Karpas-422 (cell line): ENCODE measurements at places on chromosomes 1 and 21. TPM values are rescaled to one million over a fixed set of nuclear protein-coding genes. Genes with fewer than 3 reads are reported as not detected.

The FMOD gene
- total RNA-seq: 2.2 and 3.6 TPM in 2 replicates

DNA sequence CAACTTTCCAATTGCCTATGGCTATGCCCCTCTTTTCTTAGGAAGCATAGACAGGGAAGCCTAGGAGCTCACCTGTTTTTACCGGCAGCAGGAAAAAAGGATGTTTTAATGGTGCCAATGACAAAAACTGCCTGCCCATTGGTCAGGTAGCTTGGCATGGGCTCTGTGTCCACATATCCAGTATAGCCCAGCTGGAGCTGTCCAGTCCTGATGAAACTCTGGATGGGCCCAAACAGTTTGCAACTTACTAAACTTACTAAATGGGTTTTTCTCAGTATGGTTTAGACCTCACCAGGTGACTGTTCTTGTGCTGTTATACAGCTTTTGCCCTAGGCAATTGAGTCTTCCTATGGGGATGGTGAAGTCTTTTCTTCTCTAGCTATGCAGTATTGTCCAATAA, 711.2 kb downstream of the AMY1C start:
- no peak for DNase-seq

The LCE6A gene
- not detected in 2 replicates for total RNA-seq

DNA sequence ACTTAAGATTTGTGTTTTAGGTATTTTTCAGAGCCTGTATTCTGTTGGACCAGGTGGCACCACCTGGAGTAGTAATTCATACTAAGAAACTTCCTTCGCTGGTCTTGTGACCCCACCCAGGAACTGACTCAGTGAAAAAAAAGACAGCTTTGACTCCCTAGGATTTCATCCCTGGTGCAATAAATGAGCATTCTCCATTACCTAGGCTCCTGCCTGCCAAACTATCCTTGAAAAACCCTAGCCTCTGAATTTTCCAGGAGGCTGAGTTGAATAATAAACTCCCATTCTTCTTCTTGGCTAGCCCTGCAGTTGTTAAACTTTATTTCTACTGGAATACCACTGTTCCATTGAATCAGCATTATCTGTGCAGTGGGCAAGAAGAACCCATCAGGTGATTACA, 10.6 kb upstream of the RGS18 start:
- peak; percentile 19 for DNase-seq

The RHD gene
- 0.26 TPM in 1 of 2 replicates, not detected in the other for total RNA-seq

DNA sequence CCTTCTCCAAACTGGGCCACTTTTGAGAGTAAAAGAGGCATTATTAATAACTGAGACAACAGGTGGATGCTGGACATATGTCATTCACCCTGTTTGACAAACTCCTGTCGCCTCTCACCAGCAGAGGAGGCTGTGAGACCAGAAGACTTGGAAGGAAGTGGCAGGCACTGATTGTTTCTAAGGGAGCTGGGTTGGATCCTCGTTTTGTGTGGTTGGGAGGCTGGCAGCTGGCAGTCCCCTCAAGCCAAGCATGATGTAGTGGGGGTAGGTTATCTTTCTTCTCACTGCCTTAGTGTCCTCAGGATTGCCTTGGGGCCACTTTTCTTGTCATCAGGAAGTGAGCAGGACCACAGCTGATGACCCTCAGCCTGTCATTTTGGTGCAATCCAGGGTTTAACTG, 86.5 kb upstream of the KCNJ15 start:
- DNase-seq: peak; percentile 50

DNA sequence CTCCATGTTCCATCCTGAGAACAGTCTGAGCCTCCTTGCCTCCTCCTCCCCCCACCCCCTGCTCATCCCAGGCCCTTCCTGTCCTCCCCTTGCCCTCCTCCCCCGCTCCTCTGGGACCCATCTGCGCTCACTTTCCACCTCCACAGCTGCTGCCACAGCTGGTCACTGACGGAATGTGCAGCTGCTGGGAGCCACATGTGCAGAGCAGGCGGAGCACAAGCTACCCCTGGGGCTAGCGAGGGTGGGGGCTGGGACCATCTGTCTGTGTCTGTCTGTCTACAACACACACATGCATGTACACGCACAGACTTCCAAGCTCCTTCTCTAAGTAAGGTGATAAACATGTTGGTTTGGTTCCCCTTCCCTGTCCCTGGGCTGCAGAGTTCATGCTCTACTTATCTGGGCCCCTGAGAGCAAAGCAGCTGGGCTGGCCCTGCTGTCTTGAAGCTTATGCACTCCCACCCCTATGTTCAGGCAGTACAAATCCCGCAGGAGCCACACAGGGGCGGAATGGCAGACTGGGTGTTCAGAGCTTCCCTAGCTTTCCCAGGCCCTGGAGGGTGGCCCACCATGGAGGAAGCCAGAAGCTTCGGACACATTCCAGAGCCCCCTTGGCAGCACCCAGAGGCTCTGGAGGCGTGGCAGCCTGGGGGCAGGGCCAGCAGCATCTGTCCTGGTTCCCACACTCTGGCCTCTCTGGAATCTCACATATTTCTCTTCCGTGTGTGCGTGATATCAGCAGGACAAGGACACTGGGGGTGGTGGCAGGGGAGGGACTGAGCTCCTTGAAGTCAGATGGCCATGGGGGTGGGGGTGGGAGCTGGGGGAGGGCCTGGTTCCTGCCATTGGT, 7.0 kb upstream of the HEYL start:
- no peak for DNase-seq

The ZBTB48 gene
- 36.3 and 69.0 TPM in 2 replicates for total RNA-seq

DNA sequence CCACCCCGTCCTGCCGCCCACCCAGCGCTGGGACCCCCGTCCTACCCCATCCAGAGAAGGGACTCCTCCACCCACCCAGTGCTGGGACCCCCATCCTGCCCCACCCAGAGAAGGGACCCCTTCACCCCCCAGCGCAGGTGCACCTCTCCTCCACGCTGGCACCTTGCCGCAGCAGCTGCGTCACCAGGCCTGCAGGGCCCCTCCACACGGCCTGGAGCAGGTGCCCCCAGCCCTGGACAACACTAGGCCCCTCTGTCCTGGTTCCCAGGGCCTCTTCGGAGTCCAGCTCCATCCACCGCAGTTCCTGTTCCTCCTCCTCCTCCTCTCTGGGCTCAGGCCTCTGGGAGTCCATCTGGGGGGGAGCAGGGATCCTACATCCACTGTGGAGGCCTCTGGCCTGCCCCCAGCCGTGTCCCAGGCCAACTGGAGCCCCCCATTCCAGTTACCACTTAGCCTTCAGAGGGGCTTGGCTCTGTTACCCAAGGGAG, 378 bp downstream of the ANKRD65 start:
- DNase-seq: no peak

GRCh38 chr21:40160911-40161310, 293.7 kb downstream of the PCP4 start:
- no peak for DNase-seq

The NKAIN1 gene
- total RNA-seq: not detected in 2 replicates

GRCh38 chr1:214164173-214164572, 116.8 kb upstream of the SMYD2 start:
- no peak for DNase-seq

GRCh38 chr21:36849461-36850105, 116.9 kb downstream of the HLCS start:
- no peak for DNase-seq

The COL24A1 gene
- total RNA-seq: 0.11 TPM in 1 of 2 replicates, not detected in the other

DNA sequence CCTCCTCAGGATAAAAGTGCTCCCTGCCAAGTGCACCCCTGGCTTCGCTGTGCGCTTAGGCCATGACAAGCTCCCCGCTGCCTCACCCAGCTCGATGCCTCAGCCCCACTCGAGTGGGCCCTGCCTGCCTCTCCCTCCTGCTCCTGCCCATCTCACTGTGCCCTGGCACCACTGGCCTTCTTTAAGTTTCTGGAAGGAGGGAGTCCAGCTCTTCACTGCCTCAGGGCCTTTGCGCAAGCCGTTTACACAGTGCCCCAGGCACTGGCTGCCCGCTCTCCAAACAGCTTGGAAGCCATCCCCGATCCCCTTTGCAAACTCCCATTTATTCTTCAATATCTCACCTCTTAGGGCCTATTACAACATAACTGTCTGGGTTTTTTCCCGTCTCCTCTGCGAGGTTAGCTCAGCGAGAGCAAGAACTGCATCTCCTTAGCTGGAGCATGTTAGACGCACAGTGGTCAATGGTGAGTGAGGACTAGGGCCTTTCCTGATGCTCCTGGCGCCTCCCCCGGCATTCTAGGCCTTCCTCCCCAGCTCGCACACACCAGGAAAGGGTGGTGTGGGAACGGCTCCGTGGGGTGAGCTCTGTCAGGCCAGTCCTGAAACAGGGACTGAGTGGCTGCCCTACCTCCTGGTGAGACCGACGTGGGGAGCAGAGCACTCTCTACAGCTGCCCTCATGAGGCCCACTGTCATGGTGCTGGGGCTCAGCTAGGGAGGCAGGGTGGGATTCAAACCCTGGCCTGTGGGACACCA, 31.9 kb downstream of the PODN start:
- DNase-seq: no peak

The LCE2C gene
- total RNA-seq: not detected in 2 replicates

DNA sequence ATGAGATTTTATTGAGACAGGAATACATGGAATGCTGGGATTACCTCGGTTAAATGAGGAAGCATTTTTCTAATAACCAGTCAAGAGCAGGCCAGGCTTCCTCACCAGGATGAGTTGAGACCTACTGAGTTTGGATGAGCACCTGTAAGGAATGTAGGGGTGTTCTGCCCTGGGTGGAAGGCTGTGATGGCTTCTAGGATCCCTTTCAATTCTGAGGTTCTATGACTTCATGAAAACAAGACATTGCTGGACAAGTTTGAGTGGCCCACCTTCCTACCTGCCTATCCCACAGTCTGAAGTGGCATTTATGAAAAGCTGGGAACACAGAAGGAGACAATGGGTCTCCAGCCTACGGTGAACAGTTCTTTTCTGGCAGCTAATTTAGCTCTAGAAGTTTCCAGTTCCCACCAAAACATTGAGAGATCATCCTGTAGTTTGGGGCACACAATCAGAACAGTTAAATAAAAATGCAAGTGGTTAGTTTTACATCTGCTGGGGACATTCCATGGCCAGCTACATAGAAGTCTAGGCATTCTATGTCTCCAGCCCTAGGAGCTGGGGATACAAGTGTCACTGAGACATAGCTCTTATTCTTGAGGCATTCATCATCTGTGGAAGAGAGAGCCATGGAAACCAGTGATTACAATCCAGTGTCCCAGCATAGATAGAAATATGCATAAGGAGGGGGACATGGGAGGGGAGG, 51.3 kb upstream of the TSPAN2 start:
- DNase-seq: no peak

The SIK1 gene
- 2.7 and 4.3 TPM in 2 replicates for total RNA-seq

GRCh38 chr1:160291248-160292220, 6.6 kb upstream of the PEX19 start:
- DNase-seq: peak; percentile 89

DNA sequence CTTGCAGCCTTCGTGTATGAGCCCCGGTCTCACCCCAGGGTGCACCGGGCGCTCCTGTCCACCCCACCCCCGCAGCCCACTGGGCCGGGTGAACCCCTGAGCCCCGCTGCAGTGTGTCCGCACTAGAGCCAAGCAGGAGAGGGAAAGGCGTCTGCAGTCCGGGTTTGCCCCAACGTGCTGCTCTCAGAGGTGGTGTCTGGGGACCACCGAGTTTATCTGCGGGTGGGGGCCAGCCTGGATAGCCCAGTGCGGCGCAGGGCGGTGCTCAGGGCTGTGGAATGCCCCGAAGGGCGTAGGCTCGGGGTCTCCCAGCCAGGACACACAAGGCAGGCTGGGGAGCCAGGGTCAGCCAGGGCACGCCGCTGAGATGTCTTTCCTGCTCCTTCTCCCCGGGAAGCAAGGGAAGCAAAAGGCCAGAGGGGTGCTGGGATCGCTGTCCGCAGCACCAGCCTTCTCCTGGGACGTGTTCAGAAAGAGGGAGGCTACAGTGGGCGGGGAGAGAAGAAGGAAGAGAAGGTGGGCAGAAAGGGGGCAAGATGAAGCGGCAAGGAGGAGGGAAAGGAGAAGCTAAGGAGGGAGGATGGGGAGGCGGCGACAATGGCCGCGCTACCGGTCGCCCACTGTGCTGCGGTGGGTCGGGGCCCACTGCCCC, 56.6 kb downstream of the MAB21L3 start:
- no peak for DNase-seq

The CCDC27 gene
- total RNA-seq: not detected in 2 replicates

The LIPI gene
- not detected in 2 replicates for total RNA-seq

The BGLAP gene
- total RNA-seq: 0.18 and 0.48 TPM in 2 replicates

DNA sequence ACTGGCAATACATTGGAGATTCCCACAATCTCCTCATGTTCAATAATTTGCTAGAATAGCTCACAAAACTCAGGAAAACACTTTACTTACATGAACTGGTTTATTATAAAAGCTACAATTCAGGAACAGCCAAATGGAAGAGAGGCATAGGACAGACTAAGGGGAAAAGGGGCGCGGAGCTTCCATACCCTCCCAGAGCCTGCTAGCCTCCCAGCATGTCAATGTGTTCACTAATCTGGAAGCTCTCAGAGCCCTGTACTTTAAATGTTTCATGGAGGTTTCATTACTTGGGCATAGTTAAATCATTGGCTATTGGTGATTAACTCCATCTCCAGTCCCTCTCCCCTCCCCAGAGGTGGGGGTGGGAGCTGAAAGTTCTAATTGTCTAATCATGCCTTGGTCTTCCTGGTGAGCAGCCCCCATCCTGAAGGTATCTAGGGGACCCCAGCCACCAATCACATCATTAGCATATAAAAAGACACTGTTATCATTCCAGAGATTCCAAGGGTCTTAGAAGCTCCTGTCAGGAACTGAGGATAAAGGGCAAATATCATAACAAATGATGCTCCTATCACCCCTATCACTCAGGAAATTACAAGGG, 10.9 kb upstream of the DMRTB1 start:
- DNase-seq: no peak

The EDARADD gene
- not detected in 2 replicates for total RNA-seq

DNA sequence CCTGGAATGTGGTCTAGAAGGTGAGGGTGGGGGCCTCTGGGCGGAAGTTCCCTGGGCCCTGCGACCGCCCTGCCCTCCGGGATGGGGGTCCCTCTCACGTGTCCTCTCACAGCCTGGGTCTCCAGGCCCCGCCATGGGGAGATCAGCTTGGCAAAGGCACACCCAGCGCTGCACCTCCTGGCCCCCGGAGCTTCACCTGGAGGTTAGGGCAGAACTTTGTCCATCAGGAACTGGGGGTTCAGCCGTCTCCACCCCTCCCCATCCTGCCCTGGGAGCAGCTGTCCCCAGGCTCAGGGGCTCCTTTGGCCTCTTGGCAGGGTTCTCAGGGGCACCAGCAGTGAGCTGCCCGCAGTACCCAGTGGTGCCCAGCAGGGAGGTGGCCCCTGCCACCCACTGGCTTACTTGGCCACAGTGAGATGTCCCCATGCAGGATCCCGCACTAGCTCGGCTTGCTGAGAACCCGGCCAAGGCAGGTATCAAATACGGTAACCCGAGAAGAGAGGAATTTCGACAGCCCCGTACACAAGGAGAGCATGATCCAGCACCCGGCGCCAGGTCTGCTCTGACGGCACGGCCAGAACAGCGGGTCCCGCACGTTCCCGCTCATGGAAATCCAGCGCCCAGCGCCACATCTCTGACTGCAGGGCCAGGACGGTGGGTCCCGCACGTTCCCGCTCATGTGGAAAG, 36.7 kb downstream of the RRP1 start:
- DNase-seq: no peak

- DNase-seq: no peak
Measured at GRCh38 chr1:224378855-224379631, 22.4 kb downstream of the CNIH4 start.

GRCh38 chr1:223301371-223301770, 62.6 kb downstream of the SUSD4 start:
- DNase-seq: no peak
